ENCODE measurements at places on chromosomes 3 and 15.
A peak's percentile ranks its signal among the peaks of the same experiment; 100 is the strongest.

DNA sequence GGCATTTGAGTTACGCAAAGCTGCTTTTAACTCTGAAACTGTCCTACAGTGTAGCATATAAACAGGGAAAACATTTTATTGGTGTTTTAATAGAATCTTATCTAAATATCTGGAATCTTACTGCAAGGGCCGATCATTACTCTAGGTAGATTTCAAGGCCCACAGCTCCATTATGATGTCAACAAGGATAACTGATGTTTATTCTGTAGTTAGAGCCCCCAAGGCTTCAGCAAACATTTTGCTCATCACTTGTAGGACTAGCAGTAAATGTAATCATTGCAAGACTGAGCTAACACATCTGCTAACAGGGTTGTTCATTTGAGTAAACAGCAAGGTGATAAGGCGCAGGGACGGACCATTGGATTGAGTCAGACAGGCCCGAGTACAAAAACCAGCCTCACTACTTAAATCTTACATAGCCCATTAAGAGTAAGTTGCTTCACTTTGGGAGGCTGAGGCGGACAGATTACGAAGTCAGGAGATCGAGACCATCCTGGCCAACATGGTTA is 332.5 kb upstream of the TPRG1 start:
- no peak for DNase-seq

DNA sequence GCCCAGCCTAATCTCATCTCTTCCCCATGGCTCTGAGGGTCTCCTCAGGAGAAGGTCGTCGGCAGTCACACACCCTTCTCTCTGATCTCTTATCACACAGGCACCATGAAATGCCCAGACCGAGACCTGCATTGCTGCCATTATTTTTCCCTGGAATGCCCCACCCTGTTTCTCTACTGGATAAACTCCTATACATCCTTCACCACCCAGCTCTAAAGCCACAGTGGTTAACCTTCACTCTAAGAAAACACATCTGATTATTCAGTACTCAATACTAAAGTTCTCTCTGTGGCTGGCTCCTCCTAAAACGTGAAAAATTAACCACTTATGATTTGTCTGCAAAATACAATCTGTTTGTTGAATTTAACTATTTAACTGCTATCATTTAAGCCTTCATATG is 43.3 kb downstream of the RORA start:
- DNase-seq: no peak

DNA sequence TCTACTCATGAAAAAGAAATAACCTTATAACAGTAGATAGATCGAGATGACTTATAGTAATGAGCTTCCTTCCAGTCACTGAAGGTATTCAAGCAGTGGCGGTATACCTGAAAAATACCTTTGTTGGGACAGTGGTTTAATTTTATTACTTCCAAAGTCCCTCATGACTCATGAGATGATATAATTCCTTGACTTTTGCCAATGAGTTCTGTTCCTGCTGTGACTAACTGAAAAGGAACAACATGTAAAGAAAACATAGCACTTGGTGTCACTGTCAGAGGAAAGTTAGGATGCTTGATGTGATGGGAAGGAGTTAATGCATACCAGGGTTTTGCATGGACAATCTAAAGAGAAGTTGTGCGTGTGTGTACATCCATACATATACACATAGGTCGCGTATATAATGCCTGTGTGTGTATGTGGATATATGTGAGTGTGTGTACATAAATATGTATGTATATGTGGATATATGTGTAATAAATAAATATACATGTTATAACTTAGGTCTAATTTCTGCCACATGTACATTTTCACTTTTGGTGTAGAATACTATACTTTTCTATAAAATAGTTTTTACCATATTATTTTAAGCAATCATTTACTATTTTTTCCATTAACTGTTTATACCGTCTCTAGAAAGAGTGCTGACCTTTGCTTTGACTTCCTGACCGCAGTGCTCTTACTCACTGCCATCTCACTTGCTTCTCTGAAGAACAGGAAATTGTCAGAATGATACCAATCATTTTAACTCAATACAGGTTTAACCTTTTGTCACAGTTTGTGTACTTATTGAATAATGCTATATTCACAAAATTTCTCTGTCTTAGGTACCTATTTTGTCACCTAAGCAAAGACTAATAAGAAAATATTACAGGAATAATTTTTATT is 12.6 kb upstream of the PAK2 start:
- no peak for DNase-seq

DNA sequence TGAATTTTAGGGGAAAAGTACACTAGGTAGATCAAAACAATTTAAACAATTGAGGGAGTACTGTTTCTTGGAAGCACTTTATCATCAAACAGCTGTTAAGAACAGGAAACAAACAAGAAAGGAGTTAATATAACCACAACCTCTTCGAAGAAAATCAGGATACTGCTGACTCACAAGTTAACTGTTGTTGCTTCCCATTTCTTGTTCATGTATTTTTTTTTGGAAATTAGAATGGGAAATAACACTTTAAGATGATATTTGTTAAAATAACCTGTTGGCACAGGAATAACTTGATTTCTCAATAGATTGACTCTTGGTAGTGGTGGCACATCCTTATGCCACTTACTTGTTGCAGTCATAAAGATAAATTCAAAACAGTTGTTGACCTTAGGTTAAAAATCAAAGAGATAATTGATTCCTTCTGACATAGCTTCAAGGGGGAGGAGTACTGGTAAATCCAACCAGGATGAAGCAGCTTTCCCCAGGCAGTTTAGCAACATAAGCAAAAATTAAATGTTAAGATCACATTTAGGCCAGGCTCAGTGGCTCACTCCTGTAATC is 3.3 kb downstream of the BNIP2 start:
- no peak for DNase-seq

GRCh38 chr15:44775953-44776352 is 39.6 kb downstream of the TRIM69 start:
- no peak for DNase-seq

GRCh38 chr3:74613060-74613459 is 1.4 kb downstream of the CNTN3 start:
- no peak for DNase-seq

DNA sequence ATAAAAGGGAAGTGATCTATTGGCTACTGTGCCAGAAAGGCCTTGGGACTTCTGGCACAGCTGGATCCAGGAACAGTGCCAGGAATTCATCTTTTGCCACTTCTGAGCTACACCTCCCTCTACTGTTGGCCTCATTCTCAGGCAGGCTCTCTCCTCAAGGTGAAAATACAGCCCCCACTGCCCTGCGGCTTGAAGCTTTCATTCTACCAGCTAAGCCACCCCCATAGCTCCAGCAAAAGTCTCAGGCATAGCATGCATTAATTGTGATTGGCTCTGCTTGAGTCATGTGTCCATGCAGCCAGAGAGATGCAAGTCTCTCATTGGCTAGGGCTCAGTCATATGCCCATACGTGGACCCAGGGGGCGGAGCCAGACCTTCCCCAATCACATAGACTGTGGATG is 142.4 kb downstream of the TPRA1 start:
- no peak for DNase-seq

DNA sequence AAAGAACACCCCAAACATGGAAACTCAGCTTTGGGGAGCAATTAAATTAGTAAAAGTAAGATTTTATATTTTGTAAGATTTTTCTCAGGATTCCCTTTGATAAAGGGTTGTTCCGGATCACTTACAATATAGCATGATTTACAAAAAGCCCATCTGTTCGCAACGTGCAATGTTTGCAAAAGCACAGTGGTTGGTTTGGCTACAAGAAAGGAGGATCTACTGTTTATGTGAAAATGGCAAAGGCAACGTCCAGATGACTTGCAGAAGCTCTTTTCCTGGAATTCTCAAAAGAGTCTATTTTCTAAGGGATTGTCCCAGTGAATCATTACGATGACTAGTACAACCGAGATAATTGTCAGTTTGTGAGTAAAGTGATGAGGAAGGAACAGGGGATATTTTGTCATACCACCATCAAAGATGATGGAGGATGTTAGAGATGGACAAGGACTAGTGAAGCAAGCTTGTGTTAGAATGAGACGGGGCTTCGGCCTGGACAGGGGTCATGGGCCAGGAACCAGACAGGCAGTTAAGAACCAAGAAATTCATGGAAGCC is 71.6 kb downstream of the CRYGS start:
- no peak for DNase-seq

GRCh38 chr3:45793482-45794176 is 2.7 kb downstream of the SLC6A20 start:
- DNase-seq: no peak

DNA sequence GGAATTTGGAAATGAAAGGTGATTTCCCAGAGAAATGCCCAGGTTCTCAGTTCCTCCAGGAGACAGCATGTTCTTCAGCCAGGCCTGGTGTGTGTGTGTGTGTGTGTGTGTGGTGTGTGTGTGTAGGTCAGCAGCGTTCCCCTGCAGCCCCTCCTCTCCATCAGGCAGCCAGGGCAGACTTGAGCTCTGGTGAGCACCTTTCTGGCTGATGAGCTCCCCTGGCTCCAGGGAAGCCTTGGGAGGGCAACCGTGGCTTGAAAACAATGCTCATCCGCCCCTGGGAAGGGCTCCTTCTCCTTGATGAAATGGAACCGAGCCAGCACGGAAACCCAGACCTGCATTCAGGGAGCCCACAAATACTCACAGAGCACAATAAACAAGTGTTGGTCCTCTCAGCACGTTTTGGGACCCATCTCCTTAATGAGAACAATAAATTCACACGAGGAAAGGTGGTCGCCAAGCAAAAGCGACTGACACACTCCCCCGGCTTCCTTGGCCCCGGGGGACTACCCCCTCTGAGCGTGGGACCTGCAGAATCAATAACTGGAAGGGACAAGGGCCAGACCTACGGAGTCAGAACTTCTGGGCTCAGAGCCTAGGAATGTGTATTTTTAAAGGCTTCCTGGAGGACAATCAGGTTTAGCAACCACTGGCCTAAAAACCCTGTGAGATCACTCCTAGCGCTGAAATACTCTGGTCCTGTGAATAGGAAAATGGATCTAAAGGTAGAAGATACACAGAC is 38.6 kb upstream of the HES1 start:
- DNase-seq: no peak

- no peak for DNase-seq
These were observed 53.1 kb downstream of the PHC3 start for GRCh38 chr3:170128259-170128976.

- no peak for DNase-seq
These were observed 185.7 kb upstream of the CTDSPL start for GRCh38 chr3:37675833-37676596.

DNA sequence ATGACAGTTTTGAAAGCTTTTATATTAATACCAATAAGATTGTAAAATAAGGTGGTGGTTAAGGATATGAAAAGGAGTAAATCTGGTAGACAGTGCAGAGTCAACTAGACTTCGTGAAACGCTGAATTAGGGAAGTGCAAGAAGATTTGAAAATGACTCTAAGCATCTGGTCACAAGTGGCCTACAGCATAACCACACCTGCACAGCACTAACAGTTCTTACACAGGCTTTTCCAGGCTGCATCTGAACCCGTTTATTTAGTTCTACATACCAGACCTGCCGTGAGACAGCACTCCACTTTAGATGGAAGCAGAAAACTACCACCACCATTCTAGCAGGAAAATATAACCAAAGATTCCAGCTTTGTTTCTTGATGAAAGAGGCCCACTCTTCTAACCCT is 1.9 kb downstream of the DMXL2 start:
- peak; percentile 8 for DNase-seq

DNA sequence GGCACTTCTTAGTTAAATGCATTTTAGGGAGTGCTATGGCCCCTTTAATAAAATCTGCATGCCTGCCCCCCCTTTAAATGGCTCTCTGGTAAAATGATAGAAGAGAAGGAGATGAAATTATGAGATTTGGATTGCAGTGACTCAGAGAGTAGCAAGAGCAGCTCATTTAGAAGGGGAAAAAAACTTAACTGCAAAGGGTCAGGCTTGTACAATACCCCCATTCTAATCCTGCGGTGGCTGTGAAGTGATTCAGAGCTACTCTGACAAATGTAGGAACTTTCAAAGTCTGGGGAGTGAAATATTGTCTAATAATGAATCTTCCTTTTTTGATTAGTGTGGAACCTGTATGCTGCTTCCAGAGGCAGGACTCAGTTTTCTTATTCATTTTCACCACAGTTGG is 44.1 kb upstream of the TBC1D23 start:
- no peak for DNase-seq

DNA sequence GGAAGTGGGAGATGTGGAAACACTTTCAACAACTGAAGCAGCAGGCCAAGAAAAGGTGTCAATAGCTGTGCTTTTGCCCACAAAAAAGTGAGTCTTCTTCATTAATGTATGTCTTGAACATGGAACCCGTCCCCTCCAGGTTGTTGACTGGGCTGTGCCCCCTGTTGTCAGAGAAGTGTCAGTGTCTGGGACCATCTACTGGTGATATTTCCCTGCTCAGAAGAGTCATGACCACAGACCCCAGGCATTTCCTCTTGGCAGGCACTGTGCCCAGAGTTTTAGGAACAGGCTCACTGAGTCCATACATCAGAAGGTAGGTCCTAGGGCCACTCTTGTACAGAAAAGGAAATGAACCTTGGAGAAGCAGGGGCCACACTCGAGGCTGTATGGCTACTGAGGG is 54.8 kb upstream of the LARS2 start:
- DNase-seq: no peak

DNA sequence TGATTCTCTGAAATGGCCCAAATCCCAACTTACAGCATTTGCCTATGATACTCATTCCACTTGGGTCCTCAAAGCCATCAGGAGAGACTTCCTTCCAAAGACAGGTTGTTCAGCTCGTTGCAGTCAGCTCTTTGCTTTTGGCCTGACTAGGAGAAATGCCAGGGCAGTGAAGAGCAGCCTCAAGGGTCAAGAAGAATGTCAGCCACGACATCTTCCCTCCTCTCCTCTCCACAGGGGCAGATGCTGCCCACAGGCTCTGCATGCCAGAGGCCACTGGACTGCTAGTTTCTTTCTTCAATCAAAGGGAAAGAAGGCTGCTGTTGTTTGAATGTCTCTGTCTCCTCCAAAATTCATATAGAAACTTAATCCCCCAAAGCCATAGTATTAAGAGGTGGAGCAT is 201.7 kb upstream of the PFN2 start:
- DNase-seq: no peak

DNA sequence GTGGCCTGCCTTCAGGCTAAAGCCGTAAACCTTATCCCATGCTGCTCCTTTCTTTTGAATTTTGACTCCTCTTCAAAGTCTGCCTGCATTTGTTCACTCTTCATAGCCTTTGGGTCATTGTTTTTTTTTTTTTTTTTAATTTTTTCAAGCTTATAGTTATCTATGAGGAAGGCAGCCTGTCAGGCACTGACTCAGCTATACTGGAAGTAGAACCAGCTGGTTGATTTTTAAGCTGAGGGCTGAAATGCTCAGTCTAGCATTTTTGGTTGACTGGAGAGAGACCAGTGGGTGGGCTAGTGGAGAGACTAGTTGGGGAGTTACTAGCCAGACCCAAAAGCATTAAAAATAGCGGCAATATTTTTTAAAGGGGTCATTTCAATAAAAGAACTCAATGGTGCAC is 44.1 kb downstream of the C3orf20 start:
- DNase-seq: no peak

Measured in kidney glomerular epithelial cell (primary cell).